NCI-H774 (cell line): ENCODE measurements at places on chromosomes 3 and 15.

DNA sequence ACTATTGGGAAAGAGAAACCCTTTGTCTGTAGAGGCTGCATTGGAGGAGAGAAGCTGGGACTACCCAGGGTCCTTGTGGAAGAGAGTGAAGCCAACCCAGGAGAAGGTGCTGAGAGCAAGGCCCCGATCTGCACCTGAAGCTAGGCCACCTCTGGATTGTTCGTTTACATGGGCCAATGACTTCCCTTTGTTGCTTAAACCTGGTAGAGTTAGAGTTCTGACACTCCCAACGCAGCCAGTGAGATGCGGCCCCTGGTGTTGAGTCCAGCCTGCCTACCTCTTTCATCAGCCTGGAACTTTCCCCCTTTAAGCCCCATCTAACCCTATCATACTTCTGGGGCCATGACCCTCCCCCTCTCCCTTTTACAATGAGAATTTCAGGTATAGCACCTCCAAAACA, 30.8 kb downstream of the CCDC13 start:
- DNase-seq = no peak

GRCh38 chr15:66025972-66026371, 156.7 kb downstream of the RAB11A start:
- DNase-seq = no peak

GRCh38 chr3:33687406-33688010, 30.5 kb downstream of the CLASP2 start:
- DNase-seq = no peak

- DNase-seq = no peak
These were observed 83.1 kb upstream of the SETMAR start for GRCh38 chr3:4220065-4220464.

DNA sequence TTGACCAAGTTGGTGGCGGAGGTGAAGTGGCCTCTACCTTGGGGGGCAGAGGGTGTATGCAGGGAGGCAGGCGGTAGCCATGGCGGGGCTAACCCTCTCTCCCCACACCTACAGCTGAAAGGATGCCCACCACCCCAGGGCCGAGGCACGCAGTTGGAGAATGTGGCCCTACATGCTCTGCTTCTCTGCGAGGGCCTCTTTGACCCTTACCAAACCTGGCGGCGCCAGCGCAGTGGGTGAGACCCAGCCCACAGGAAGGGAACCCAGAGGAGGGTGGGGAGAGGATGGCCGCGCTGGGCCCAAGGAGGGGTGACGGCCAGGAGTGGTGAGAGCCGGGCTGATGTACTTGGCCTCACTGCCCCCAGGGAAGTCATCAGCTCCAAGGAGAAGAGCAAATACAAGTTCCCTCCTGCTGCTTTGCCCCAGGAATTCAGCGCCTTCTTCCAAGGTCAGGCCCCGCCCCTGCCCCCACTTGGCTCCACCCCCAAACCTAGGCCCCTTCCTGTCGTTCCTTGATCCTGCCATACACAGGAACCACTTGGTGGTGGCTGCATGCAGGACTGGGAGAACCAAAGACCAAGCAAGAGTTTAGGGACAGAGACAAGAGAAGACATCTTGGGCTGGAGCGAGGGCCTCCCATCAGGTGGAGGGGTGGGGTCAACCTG, 9.8 kb downstream of the NBEAL2 start:
- no peak for DNase-seq

GRCh38 chr15:57948351-57949289, 116.9 kb downstream of the ALDH1A2 start:
- no peak for DNase-seq

DNA sequence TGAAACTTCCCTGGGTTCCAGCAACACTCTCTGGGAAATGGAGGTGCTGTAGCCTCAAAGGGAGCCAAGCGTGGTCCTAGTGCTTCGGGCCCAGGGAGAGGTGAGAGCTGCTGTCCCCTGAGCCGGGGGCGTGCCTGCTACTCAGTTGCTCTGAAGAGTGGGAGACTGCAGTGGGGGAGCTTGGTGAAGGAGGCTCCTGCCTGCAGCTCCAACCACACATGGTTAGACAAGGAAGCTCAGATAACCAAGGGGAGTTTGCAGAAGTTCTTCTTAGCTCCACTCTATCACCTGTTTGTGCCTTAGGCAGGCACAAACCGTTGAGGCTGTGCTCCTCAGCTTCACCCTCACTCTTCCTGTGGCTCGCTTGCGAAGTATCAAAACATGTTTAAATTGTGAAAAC, 53.6 kb upstream of the TRPM1 start:
- DNase-seq = no peak

GRCh38 chr15:94027581-94027980, 203.8 kb upstream of the MCTP2 start:
- DNase-seq = no peak
